ENCODE measurements at places on chromosomes 16 and 17. TPM values are rescaled to one million over a fixed set of nuclear protein-coding genes. Genes with fewer than 3 reads are reported as not detected.

WNT9B gene
- total RNA-seq = 1.2 TPM

TBC1D28 gene
- not detected for total RNA-seq

RUNDC3A gene
- 1.5 TPM for total RNA-seq

SLC13A2 gene
- not detected for total RNA-seq

SNRNP25 gene
- 53.6 TPM for total RNA-seq

PRSS53 gene
- total RNA-seq = 0.93 TPM

CENPT gene
- 34.8 TPM for total RNA-seq

GINS2 gene
- total RNA-seq = 0.81 TPM

TSNAXIP1 gene
- 3.2 TPM for total RNA-seq

- H3K27me3 ChIP-seq = no peaks in the 10 kb centered on the region
- peaks cover 29% of the 10 kb centered on the region for H3K4me1 ChIP-seq
Observed at GRCh38 chr16:21953541-21953902, 361 bp downstream of the UQCRC2 start.

DNA sequence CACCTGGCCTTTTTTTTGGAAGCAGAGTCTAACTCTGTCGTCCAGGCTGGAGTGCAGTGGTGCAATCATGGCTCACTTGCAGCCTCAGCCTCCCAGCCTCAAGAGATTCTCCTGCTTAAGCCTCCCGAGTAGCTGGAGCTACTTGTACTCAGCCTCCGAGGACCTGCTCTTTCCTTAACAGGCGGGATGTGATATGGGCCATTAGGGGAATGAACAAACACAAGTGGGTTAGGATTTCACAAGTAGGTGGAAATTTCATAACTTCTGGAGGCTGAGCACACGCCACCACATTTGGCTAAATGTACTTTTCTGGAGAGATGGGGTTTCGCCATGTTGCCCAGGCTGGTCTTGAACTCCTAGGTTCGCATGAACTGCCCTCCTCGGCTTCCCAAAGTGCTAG, 4.1 kb downstream of the PAM16 start:
- peaks cover 26% of the 10 kb centered on the region for H3K4me1 ChIP-seq
- H3K36me3 ChIP-seq = no peaks in the 10 kb centered on the region
- no peaks in the 10 kb centered on the region for H3K27me3 ChIP-seq
- DNase-seq = no peak
- no peak overlapping the region for H3K4me3 ChIP-seq

GRCh38 chr17:10034719-10035475, 129.8 kb upstream of the RCVRN start:
- H3K4me1 ChIP-seq = no peaks in the 10 kb centered on the region
- no peak for DNase-seq
- H3K27me3 ChIP-seq = no peaks in the 10 kb centered on the region

GRCh38 chr16:23570992-23571632, 13.6 kb downstream of the UBFD1 start:
- H3K4me1 ChIP-seq = no peaks in the 10 kb centered on the region
- H3K27me3 ChIP-seq = no peaks in the 10 kb centered on the region
- H3K36me3 ChIP-seq = peaks cover 69% of the 10 kb centered on the region
- no peak overlapping the region for H3K27ac ChIP-seq
- DNase-seq = no peak

DNA sequence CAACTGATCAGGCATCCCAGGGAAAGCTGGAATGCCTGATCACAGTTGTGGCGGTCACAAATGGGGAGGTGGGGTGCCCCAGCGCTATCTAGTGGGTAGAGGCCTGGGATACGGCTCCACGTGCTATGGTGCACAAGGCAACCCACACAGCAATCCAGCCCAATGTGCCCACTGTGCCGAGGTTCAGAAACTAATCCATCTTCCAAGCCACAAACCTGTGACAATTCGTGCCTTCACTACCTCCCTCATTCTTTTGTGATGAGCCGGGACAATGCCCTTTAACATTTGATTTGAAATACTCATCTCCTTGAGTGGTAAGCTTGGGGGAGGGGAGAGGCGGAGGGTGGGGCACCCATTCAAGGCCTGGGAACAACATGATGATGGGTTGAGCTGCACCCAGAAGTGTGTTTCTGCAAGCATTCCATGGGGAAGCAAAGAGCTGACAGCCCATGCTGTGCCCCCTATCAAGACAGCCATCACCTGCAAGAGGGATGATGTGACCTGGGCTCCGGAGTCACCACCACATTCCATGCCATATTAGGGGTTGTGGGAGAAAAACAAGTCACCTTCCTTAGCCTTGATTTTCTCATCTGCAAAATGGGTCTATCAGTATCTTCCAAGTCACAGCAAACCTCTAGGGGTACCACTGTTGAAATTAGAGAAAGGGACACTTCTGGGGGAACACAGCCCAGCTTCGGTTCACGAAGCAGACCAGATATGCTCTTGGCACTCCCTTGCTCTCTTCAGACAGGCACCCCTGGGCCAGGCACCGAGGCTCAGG, 3.7 kb downstream of the ELOB start:
- peaks cover 12% of the 10 kb centered on the region for H3K4me1 ChIP-seq
- H3K36me3 ChIP-seq = peaks cover 55% of the 10 kb centered on the region
- H3K27ac ChIP-seq = no peak overlapping the region
- no peak for DNase-seq
- no peak overlapping the region for H3K4me3 ChIP-seq

DNA sequence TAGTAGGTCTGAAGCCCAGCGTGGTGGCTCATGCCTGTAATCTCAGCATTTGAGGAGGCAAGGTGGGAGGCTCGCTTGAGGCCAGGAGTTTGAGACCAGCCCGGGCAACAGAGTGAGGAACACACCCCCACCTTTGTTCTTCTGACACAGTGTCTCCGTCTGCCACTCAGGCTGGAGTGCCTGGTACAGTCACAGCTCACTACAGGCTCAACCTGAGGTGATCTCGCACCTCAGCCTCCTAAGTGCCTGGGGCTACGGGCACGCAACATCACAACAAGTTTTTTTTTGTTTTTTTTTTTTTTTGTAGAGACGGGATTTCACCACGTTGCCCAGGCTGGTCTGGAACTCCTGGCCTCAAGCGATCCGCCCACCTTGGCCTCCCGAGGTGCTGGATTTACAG, 6.7 kb upstream of the TLCD3A start:
- H3K27ac ChIP-seq = no peak overlapping the region
- no peaks in the 10 kb centered on the region for H3K4me1 ChIP-seq
- no peak overlapping the region for H3K4me3 ChIP-seq

DNA sequence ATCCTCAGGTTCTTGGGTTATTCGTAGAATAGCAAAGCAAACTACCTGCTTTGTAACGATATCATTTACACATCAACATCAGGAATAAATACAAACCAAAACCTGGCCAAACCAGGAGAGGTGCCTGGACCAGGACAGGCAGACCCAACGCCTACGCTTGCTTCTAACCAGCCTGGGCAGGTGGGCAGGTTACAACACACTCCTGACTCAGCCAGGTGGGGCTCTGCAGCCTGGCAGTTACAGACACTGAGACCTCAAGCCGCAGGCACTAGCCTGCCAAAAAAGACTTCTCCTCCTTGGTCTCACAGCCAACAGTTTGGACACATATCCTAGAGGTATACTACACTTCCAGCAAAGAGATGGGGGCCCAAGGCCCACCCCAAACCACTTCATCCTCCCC, 14.0 kb downstream of the ANKRD11 start:
- H3K27ac ChIP-seq = no peak overlapping the region
- DNase-seq = no peak
- no peaks in the 10 kb centered on the region for H3K36me3 ChIP-seq
- no peak overlapping the region for H3K4me3 ChIP-seq
- no peaks in the 10 kb centered on the region for H3K27me3 ChIP-seq

GRCh38 chr17:16013943-16014407, 14.4 kb downstream of the TTC19 start:
- no peaks in the 10 kb centered on the region for H3K27me3 ChIP-seq
- no peak overlapping the region for H3K4me3 ChIP-seq
- H3K27ac ChIP-seq = no peak overlapping the region
- no peak for DNase-seq
- peaks cover 9% of the 10 kb centered on the region for H3K36me3 ChIP-seq
- no peaks in the 10 kb centered on the region for H3K4me1 ChIP-seq

GRCh38 chr17:75712446-75712845, 8.8 kb upstream of the ITGB4 start:
- no peaks in the 10 kb centered on the region for H3K36me3 ChIP-seq
- no peak for DNase-seq
- no peak overlapping the region for H3K4me3 ChIP-seq
- no peaks in the 10 kb centered on the region for H3K4me1 ChIP-seq
- H3K27me3 ChIP-seq = no peaks in the 10 kb centered on the region

GRCh38 chr16:77445324-77445723, 10.5 kb upstream of the ADAMTS18 start:
- no peak overlapping the region for H3K27ac ChIP-seq
- no peak overlapping the region for H3K4me3 ChIP-seq
- H3K27me3 ChIP-seq = no peaks in the 10 kb centered on the region

DNA sequence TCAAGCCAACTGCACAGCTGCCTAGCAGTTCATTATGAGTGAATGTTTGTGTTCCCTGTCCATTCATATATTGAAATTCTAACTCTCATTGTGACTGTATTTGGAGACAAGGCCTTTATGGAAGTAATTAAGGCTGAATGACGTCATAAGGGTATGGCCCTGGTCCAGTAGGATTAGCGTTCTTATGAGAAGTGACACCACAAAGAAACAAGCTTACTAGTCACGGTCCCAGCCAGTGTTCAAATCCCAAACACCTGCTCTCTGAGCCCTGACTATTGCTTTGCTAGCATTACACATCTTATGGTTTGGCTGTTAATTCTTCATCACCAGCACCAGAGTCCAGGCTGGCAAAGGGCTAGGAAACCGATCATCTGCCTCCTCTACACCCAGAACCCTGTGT, 2.2 kb downstream of the ZNF668 start:
- no peak overlapping the region for H3K27ac ChIP-seq
- peaks cover 6% of the 10 kb centered on the region for H3K36me3 ChIP-seq
- no peak for DNase-seq
- no peak overlapping the region for H3K4me3 ChIP-seq

DNA sequence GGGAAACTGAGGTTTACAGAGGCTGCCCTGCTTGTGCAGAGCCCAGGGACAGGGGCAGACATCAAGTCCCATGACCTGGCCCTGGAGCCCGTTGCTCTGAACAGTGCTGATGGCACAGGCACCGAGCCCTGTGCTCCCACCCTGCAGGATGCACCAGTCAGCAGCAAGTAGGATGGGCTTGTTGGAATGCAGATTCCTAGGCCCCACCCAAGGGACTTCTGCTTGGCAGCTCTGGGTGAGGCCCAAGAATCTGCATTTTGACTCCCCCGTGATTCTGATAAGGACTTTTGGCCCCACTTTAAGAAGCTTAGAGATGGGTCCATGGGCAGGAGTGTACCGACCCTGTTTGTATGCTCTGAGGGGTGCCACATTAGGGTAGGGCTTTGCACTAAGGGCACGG, 23.3 kb downstream of the LASP1 start:
- DNase-seq = no peak
- H3K27me3 ChIP-seq = no peaks in the 10 kb centered on the region
- H3K27ac ChIP-seq = no peak overlapping the region

Measured in thyroid gland (tissue), 4 donors.